ENCODE measurements at places on chromosomes 5 and 9.

- no peak for DNase-seq
These were observed 175.0 kb upstream of the ISL1 start for GRCh38 chr5:51208296-51208695.

- no peak for DNase-seq
These were observed at the start of gene PCDHB7 for GRCh38 chr5:141172381-141173204. PCDHB7 (plus strand) TSS chr5:141172644; CDS start chr5:141172836, 192 bp downstream.

DNA sequence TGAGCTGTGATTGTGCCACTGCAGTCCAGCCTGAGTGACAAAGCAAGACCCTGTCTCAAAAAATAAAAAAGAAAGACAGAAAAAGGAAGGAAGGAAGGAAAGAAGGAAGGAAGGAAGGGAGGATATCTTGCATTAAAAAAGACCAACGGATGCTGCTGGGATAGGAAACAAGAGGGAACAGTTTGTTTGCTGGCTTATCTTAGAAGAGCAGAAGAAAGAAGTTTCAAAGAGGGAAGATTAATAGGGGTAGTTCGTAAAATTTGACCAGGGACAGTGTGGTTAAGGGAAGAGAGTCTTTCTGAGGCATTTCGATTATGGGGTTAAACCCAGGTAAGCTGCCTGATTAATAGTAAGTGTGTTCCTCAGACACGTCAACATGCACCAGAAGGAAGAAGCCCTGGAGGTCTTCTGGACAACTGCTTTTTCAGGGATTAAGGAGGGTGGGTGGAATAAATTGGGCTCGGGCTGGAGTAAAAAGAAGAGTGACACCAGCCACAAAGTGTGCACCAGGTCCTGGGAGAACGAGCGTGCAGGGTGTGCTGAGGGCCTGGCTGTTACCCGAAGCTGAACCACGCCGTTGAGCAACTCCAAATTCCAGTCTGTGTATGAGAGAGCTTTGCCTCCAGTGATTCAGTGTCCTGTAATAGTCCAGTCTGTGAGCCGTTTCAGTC is 24.8 kb downstream of the FYB1 start:
- DNase-seq = no peak

GRCh38 chr5:4563400-4563799 is 576.7 kb upstream of the ADAMTS16 start:
- DNase-seq = no peak

DNA sequence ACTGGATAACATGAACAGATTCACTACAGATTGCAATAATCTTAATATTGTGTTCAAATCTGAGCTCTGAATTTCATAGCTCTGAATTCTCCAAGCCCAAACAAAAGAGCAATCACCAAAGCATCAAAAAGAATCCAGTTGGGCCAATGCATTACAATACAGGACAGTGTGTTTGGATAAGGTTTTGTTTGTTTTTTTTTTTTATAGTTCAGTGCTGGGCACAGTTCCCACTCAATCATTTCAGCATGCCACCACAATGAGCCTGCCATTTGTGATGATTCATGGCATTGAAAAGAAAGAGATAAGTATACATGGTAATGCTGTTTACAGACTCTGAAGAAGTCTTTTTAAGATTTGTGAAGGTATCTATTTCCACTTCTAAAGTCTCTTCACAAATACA is 1.7 kb upstream of the HTR1A start:
- no peak for DNase-seq

GRCh38 chr9:101176384-101176783 is 147.9 kb downstream of the PLPPR1 start:
- no peak for DNase-seq

DNA sequence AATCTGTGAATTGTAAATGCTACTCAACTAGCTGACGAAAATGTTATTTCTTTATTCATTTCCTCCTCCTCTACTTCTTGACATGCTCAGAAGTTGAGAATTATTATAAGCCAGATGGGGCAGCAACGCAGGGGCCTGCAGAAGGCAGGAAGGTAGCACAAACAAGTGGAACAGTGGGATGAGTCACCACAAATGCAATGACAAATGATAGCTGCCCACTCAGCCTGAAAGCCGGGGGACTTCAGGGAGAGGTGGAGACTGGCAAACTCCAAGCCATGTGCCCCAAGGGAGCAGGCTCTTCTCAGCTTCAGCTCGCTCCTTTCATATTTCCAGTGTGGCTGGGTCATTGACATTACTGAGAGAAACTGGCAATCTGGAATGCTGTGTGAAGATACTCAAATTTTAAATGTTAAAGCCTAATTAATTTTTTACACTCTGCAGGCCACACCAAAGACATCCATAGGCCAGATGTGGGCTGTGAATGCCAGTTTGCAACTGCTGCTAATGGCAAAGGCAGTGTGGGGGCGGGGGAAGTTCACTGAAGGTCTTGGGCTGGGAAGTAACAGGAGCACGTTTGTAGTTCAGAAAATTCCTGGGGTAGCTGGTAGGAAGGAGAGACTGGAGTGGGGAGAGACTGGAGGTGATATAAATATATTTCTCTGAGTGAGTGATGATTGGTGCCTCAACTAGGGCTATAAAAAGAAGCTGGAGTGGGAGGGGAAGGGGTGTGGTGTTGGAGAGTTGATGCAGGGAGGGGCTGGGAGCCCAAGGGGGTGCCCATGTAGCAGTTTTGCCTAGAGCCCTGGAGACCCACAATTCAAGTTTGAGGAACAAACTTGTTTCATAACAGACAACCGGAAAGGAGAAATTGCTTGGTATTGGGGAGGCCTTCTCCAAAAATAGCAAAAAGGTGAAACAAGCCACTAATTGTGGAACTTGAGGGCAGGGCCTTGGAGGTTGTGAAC is 20.8 kb upstream of the ADRB2 start:
- peak; percentile 29 for DNase-seq

DNA sequence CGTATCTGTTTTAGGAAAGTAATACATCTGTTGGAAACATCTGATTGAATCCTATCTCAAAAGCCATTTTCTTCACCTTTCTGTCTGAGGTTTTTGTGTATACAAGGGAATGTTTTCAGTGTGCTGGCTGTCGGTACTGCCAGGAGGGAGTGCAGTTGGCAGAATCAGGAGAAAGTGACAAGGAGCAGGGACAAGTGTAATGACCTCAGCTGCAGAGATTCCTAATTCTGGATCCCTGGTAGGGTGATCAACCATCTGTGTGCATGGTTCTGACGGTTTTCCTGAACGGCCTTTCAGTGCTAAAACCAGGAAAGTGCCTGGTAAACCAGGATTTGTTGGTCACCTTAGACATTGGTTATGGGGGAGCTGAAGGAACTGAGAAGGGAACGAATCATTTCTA is 1.6 kb upstream of the GDA start:
- DNase-seq = no peak

DNA sequence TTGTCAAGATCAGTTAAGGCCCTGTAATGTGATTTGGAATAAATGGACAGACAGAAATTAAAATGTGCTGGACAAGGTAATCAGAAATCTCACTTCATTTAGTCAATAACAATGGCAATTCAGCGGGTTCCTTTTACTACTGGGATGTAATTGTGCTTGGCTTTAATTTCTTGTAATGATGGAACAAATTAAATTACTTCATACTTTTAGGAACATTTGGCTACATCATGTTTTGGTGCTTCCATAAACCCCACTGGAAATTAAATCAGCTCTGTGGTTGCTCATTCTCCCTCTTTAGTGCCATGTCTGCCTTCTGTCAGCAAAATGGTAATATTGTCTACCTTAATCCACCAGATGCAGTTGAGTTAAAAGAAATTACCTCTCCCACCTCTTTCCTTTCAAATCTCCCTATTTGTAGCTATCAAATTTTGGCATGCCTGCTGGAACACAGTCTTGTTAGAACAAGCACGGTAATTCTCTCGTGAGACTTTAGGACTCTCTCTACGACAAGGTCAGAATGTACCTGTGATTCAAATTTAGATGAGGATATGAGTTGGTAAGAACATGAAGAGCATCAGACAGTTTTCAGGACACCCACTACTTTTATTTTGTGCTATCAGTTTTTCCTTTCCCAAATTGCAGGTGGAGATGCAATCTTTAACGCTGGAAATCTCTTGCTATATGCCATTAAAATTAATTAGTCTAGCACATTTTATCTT is 476.3 kb downstream of the RAB3C start:
- DNase-seq = no peak

DNA sequence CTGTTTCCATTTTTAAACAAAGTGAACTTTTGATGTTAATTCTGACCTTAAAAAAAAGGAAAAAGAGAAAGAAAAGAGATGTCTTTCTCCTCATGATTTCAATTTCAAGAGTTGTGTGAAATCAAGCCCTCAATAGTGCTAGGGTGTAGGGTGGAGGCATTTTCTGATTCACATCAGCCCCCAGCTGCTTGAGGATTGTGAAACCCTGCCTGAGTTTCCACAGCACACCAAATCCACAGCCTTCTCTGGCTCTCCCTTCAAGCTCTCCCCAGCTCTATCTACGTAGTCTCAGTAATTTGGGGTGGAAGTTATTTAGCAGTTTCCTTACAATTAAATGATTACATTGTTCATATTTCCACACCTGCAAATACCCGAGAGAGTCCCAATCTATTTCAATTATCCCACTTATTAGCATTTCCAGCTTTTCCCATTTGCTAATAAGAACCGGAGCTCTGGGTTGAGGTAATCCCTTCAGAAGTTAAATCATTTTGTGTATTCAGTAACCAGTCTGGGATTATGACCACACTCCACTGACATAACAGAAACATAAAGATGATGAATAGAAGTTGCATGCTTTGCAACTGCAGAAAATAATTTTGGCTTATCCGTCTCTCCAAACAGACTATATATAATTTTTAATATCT is 54.9 kb downstream of the MTX3 start:
- no peak for DNase-seq

DNA sequence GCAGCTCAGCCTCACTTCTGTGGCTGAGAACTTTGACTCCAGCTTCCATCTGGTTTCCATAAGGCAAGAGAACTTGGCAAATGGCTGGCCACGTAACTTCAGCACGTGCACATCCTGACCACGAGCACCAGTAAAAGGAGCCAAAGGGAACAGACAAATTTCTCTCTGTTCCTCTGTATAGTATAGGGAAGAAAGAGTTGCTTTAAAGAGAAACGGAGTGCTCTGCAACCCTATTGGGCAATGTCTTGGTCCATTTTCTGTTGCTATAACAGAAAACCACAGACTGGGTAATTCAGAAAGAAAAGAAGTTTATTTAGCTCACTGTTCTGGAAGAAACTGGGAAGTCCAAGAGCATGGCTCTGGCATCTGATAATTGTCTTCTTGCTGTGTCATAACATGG is 558.7 kb downstream of the ACTL7B start:
- peak; percentile 78 for DNase-seq

DNA sequence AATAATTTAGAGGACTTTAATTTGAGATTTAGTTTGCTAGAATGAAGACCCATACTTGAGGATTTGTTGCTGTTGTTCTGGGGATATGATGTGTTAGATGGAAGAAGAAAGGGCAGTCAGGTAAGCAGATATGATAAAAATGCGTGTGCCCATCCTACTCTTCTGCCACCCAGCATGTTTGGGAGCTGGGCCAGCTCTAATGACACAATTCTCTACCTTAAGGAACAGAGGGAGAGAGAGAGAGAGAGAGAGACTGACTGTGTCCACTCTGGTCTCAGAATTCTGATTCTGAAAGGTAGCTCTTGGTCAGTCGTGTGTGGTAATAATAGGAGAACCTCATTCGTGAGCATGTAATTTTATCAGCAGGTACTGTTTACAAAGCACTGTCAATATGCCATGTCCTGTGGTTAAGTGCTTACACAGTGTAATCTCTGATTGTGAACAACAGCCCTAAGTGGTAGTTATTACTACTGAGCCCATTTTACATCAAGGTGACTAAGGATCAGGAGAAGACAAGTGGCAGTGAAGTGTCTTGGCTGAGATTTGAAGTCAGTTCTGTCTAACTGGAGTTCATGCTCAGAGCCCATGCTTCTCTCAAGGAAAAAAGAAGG is 307.4 kb upstream of the SEMA6A start:
- no peak for DNase-seq

- DNase-seq = peak; percentile 83
These were observed 13.3 kb downstream of the SPATA9 start for GRCh38 chr5:95669540-95669939.

DNA sequence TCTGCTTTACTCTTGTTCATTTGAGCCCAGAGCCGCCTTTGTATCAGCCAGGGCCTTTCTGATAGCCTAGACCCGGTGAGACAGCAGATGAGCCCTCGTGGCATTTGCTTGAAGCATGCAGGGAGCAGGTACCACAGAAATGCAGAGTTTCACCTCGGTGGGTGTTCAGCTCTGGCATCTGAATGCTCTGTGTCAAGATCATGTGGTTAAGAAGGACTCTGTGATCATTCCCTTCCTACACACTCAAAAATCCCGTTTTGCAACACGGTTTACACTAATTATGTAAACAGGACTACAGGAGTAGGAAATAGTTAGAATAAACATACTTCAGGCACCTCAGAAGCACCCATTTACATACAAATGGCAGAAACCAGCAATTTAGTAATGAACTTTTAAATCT is 67.2 kb downstream of the MVB12B start:
- DNase-seq = no peak

DNA sequence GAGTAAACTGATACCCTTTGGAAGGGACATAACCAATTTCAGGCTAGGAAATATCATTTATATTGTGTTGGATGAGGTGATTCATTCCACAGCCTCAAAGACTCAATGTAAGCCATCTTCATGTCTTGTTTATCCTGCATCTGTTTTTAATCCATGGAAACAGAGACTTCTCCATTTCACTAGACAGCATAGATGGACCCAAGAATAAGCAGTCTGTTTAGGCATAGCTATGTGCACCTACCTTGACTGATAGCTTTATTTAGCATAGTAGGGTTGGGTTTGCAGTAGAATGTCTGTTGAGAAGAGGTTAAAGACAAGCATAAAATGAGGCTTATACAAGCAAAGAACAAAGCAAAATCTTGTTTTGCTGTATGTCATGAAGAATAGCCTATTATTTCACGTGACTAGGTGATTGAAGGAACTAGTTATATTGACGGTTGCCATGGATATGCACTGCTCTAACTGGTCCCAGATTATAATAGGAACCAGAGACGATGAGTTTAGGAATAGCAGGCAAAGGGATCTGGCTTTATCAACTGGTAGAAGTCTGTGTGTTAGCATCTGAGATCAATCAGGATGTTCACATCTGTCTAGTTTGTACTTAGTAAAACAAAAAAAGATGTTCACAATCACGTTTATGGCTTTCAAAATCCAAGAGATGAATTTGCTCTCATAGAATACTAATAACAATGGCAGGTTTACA is 154.8 kb upstream of the KLF9 start:
- no peak for DNase-seq

GRCh38 chr9:99345942-99346341 is 123.9 kb downstream of the SEC61B start:
- no peak for DNase-seq

DNA sequence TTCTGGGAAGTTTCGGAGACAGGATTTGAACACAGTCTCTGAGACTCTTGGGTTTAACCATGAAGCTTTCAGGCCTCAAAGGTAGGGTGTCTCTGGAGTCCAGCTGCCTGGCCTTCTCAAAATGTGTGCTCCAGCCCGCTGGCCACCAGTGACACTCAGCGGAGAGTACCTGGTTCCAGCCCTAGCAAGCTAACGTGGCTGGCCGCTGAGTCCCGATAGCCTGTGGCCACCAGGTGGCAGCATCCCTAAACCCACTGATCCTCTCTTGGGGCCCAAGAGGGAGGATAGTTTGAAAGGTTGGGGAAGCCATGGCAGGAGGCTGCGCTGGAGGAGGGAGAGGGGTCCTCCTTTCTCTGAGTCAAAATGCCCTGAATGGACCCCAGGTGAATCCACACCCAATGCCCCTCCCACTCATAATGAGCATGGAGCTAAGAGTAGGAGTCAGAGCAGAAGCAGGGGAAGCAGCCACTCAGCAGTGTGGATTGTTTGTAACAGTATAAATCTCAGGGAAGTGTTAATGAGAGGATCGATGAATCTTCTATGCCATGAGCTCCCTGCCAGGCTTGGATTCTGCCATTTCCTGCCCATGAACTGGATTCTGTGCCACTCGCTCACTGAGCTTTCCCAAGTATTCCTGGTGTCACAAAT is 5.4 kb upstream of the TIFAB start:
- DNase-seq = peak; percentile 65
